ENCODE measurements at places on chromosomes 3 and 15. TPM values are rescaled to one million over a fixed set of nuclear protein-coding genes. Genes with fewer than 3 reads are reported as not detected.

DNA sequence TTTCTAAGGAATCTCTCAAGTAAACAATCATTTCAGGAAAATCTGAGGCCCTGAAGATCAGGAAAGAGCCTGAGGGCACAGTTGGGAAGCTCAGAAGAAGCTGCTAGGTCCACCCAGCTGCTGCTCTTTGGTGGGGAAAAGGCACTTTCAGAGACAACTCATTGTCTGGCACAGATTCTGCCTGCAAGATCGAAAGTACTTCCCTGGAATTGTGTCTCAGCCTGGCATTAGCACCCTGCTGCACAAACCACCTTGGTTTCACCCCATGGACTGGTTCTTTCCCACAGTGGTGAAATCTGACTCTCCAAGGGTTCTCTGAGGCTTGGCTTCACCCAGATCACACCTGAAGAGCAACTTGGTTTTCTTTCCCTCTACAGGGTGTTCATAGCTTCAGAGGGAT lies 18.7 kb downstream of the THRB start:
- no peak for DNase-seq

DNA sequence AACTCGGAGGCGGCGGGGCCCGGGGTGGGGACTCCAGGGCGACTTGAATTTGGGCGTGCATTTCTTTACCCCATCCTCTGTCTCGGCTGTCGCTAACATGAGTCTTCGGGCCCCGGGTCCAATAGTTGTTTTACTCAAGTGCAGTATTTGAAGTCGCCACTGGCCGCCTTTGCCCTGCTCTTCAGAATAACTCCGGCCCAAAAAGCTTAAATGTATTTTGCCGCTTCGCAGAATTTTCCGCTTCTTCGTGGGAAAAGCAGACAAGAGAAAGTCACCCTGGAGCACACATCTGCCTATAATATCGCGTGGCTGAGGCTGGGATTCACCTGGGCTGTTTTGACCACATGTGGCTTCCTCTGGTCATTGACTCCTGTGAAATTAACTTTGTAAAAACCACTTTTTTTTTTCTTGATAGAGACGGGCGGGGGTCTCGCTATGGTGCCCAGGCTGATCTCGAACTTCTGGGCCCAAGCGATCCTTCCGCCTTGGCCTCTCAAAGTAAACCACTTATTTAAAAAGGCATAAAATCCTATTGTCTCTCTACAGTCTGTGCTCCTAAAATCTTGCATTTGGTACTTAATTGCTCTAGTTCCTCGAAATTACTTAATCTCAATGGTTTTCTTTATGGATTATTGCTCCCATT lies 676 bp downstream of the CNOT10 start:
- no peak for DNase-seq

DNA sequence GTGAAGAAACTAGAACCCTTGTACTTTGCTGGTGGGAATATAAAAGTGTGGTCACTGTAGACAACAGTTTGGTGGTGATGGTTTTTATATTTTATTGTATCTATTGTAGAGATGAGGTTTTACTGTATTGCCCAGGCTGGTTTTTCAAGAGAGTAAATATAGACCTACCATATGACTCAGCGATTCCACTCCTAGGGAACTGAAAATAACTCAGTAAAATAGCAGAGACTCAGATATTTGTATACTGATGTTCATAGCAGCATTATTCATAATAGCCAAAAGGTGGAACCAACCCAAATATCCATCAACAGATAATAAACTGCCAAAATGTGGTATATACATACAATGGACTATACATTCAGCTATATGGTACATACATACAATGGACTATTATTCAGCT lies 68.8 kb upstream of the IL12A start:
- DNase-seq: no peak

DNA sequence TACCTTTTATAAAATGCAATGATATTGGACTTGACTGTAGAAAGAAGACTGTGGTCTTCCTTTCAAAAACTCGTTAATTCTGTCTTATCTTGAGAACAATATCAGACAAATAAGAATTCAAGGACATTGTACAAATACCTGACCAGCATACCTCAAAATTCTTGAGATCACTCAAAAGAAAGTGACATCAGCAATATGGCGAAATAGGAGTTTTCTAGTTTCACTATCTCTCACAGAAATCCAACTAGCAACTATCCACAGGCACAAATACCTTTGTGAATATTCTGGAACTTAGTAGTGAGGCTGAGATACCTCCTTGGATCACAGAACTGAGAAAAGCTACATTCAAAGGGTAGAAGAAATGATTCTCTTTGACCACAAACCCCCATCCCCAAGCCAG lies 419.7 kb downstream of the ZNF385D start:
- DNase-seq: no peak

DNA sequence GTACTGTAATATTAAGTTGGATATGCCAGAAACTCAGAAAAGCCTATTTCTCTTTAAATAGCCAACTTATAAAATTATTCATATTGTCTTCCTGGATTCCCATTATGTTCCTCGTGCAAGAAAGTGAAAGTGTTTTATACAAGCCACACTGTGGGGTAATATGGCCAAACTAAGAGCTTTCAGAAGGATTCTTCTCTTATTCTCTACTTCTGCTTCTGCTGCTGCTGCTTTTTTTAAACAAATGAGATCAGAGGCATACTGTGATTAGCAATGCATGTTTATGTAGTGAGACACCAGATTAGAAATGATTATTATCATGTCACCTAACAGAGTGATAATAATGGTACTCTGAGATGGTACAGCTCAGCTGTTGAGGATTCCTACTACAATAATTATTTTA lies 1026.5 kb upstream of the CFAP20DC start:
- no peak for DNase-seq

GRCh38 chr15:38699633-38700230 lies 135.1 kb upstream of the RASGRP1 start:
- DNase-seq: no peak

- no peak for DNase-seq
These were observed 462.1 kb upstream of the NR2F2 start for GRCh38 chr15:95868450-95868849.

- DNase-seq: no peak
These were observed 980 bp downstream of the DALRD3 start for GRCh38 chr3:49017229-49017970.

GRCh38 chr3:9762871-9763270 lies 6.9 kb downstream of the CAMK1 start:
- DNase-seq: no peak

DNA sequence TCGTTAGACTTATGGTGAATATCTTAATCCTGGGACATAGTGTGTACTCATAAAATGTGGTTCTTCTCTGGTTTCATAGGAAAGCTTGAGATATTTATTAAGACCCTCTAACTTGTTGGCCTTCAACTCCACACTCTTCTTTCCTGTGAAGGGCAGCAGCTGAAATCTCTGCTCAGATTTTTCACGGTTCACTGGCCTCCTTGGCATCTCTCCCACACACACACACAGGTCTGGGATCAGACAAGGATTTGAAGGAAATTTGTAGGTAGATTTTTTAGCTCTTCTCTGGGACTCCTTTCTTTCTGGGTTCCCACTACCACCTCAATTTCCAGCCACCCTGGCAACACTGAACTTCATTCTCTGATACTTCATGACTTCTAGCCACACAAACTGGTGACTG lies 70.2 kb downstream of the MYRIP start:
- DNase-seq: no peak

DNA sequence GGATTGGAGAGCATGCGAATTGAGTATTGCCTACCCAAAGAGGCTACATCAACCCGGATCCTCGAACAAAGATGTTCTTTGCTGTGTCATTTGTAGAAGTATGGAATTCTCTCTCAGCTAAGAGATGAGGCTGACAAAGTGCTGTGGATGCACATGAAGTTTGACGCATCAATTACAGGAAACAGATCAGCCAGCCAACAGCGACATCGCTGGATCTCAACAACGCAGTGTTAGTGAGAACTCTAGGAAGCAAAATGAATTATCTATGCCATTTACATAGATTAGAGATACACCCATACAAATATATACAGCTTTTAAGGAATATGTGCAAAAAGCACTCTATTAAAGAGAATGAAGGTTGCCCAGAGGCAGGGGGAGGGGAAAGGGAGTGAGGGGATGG lies 160.6 kb upstream of the RGMA start:
- no peak for DNase-seq

DNA sequence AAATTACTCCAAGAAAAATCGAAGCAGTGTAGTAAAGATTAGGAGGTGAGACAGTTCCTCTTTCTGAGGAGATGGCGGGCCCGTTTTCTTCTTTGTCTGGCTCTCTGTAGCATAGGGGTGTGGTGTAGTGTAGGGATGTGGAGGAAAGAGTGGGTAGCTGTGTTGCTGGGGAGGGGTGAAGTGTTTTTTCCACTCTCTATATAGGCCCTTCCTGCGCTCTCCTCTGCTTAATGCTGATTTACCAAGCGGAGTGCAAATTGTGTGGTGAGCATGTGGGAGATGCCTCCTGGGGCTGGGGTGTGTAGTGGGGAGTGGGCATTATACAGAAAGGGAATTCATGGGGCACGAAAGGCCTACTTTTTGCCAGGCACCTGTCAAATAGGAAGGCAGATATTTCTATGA lies 94.9 kb downstream of the ST6GAL1 start:
- DNase-seq: no peak

DNA sequence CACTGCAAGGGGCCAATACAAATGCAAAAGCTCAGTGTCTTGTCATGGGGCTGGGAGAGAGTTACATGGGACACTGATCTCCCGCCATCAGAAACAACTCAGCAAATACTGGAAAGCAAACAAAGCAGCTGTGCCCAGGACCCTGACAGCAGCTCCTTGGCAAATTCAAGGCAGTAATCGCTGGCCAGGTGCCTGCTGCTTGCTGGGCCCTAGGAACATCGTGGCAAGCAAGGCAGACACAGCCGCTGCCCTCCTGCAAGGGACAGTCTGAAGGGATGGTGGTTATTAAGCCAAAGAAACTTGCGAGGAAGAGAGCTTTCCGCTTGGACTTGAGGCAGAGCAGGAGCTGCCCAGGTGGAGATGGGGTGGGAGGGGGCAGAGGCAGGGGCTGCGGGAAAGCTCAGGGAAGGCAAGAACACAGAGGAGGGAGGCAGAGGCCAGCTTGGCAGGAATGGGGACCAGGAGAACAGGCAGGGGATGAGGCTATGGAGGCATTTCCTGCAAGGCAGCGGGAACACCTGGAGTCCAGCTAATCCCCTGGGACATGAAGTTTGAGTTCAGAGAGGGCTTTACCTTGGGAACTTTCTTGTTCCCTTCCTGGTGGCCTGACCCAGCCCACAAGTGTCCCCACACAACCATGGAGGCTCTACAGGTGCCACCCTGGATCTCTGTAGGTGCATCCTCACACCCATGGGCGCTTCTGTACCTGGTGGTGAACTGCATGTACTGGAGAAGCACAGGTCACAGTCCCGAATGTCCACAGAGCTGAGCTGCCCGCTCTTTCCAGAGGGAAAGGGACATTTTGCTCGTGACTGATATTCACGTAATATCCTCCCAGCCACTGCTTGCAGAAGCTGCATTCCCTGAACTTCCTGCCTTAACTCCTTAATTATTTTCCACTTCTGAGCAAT lies 78.7 kb upstream of the ATP2B2 start:
- no peak for DNase-seq

GRCh38 chr15:44542596-44542995 lies 5.6 kb downstream of the EIF3J start:
- no peak for DNase-seq

DNA sequence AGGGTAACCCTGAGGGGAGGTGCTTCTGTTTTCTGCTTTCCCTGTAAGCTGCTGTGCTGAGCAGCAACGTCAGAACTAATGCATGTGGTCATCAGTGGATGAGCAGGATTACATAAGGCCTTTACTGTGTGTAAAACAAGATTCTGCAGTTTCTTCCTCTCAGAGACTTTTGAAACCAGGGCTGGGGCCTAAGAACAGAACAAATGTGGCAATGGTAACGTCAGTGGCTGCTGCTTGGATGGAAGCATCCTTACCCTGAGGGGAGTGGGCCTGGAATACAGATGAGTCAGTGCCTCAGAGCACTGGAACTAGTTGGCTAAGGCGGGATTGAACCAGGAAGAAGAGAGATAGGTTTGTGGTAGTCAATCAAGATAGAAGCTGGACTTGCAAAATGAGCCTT lies 180.2 kb upstream of the KCNH8 start:
- no peak for DNase-seq

DNA sequence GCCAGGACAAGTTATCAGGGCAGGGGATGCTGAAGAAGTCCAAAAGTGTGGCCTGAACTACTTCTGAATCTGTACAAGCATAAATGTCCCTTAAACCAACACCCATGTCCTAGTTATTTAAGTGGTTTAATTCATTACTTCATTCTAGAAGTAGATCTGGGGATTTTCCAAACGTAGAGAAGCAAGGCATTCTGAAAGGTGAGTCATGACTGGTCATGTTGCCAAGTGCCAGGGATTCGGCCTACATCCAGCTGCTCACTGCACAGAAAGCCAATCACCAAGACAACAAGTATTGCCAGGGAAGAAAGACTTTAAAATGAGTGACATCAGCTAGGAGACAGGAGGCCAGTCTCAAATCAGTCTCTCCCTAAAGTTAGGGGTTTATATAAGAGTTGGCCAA lies 396.6 kb downstream of the GABRB3 start:
- DNase-seq: no peak

DNA sequence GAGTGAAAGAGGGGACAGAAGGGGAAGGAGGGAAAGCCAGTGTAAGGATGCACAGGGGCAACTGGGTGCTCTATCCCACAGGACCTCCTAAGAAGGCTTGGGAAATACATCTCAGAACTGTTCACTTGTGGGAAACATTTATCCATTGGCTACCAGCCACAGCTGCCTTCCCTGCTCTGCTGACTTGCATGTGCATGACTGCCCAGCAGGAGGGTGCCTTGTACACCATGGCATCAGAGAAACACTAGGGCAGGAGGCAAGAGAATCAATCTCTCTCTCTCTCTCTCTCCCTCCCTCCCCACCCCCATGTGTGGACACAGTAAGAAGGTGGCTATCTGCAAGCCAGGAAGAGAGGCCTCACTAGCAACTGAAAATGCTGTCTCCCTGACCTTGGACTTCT lies 62.9 kb upstream of the ZBTB38 start:
- DNase-seq: no peak

- DNase-seq: peak; percentile 45
These were observed 368.0 kb downstream of the MFSD1 start for GRCh38 chr3:159169828-159170227.

GRCh38 chr15:26686547-26687187 lies 86.2 kb downstream of the GABRB3 start:
- no peak for DNase-seq

- no peak for DNase-seq
These were observed 116.9 kb upstream of the SOX14 start for GRCh38 chr3:137647179-137647578.

- DNase-seq: no peak
These were observed 12.4 kb downstream of the PIF1 start for GRCh38 chr15:64813075-64813474.

GHSR gene
- not detected for polyA plus RNA-seq

CHDH gene
- polyA plus RNA-seq: 0.02 TPM

UROC1 gene
- not detected for polyA plus RNA-seq

SMCO1 gene
- polyA plus RNA-seq: not detected

SHISA5 gene
- polyA plus RNA-seq: 151 TPM

CLDN18 gene
- polyA plus RNA-seq: not detected

TNIK gene
- 9.5 TPM for polyA plus RNA-seq

GUCA1C gene
- polyA plus RNA-seq: not detected

SRGAP3 gene
- 0.61 TPM for polyA plus RNA-seq

GXYLT2 gene
- polyA plus RNA-seq: 42.5 TPM

DNASE1L3 gene
- polyA plus RNA-seq: not detected

FAM107A gene
- polyA plus RNA-seq: 0.02 TPM

LRRIQ4 gene
- not detected for polyA plus RNA-seq

Measured in AG04450 (cell line).